ENCODE measurements at places on chromosomes 2 and 18.

DNA sequence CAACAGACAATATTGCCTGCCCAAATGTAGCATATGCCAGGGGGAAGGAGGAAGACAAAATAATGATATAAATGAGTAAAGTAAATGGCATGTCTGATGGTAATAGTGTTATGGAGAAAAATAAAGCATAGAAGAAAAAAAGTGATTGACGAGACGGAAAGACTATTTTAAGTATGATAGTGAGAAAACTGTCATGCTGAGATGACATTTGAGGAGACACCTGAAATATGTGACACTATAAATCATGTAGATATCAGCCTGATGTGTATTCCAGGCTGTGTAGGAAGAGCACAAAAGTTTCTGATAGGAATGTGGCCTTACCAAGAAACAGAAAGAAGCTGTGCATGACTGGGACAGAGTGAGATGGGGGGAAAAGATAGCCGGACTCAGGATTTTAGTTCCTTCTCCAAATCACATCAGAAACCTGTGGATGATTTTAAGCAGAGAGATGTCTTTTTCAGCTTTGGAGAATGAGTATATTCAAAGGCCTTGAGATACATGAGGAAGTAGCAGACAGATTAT lies 387.3 kb upstream of the SYT4 start:
- DNase-seq: no peak

DNA sequence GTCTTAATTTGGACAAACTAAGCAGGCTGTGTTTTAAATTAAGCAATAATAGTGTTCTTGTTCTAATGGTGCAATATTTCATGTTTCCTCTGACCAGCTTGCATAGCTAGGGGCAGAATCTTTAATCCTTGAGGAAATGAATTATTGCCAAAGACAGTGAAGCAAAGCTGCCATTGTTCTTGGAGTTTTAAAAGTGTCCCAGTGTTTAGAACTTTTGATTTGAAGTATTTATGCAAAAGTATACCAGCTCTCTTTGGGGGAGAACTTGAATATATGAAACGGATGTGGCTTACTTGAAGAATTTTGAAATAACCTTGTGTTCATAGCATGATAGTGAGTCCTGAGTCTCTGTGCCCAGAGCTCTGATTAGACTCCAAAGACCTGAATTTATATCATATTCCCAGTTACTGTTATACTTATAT lies 33.4 kb downstream of the ITGA6 start:
- no peak for DNase-seq

DNA sequence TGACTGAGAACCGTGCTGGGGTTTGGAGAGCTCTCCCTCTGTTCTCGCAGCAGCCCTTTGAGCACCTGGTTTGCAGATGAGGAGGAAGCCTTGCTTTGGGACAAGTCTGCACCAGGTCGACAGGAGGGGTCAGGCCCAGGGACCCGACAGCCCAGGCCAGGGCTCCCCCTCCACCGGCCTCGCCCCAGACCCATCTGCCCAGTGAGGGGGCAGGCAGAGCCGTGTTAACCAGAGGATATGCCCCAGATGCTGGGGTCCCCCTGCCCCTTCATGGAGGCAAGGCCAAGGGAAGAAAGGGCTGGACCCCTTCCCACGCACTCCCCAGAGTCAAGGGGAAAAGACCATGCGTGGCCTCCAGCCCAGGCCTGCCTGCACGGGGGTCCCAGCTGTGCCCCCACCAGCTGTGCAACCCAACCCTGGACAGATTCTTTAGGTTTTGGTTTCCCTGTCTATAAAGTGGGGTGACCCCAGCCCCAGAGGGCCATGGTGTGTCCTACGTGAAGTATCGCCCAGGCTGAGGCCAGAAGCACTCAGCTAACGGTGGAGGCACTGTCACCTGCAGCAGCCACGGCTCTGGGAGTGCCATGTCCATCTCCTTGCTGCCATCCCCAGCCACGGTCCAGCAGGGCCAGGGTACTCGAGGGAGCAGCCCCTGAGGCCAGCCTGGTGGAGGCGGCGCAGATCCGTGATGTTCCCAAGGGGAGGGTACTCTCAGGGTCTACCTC lies 4.8 kb upstream of the SNED1 start:
- DNase-seq: no peak

DNA sequence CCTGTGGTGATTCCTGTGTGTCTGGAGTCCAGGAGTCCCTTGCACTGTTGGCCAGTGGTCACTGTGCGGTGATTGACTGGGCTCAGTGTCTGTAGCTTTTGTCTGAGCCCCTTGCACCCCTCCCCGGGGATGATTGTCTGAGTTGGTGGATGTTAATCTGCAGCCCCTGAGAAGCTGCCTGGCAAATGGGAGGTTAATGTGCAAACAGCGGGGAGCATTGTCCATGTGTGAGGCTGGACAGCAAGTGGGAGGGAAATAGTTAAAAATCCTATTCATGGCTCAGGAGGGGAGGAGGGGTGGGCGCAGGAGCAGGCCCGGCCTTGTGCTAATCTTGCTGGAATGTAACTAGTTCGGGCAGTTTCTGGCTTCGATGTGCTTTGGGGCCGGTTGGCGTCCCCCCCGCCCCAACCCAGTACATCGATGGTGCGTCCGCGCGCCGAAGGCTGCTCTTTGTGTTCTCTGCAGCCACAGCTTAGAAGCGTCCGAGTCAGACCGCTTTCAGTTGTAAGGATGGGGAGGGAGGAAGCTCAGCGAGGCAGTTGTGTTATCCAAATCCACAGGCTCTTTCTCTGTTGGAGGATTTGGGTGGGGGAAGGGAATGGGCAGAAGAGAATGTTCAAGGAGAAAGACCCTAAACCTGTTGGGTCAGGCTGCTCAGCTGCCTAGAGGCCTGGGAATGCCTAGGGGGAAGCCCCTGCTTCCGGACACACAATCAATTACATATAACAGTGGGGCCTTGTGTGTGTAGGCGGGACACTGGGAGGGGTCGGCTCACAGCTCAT lies 71.8 kb downstream of the TGOLN2 start:
- DNase-seq: no peak

- DNase-seq: no peak
Measured at GRCh38 chr2:40639320-40639719, 187.4 kb upstream of the SLC8A1 start.

GRCh38 chr2:96325041-96325883 lies at the start of gene ITPRIPL1:
TSS of gene ITPRIPL1 (plus strand) at chr2:96325317. CDS start at chr2:96325840, 523 bp downstream.
- no peak for DNase-seq

DNA sequence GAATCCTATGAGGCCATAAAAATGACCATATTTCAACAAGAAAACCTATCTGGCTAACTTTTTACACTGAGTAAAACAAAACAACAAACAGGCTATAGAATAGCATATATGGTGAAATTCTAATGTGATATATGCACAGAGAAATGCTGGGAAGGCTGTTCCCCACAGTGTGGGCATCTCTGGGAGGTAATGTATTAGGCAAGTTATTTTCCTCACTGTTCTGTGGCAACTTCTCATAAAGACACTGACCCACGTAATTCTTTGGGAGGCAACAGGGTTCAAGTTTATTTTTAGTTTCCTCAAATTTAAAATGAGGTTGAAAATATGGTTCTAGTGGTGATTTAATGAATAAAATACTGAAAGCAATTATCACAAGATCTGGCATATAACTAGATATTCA lies 46.7 kb downstream of the RNU4ATAC start:
- DNase-seq: no peak

DNA sequence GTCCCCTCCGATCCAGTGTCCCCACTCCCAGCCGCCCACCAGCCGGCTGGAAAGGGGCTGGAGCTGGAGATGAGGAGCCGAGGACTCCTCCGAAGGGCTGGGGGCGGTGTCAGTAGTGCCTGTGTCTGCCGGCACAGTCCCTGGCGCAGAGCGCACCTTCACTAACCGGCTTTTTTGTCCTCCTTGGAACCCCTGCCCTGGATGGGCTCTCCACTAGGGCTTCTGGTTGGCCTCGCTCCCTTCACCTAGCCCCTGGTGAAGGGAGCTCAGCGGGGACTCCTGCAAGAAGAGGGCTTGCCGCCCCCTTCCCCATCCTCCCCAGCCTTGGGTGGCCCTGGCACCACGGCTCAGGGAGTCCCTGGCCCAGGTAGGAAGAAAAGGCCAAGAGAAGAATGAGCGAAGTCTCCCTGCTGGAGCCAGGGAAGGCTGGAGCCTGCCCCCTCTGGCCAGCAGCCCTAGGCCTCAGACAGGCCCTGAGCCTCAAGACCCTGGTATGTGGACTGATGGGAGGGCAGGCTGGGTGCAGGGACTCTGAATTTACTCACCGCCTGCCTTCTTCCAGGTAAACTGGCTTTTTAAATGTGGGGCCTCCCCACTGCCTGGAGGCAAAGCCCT lies 570 bp upstream of the ECEL1 start:
- DNase-seq: no peak

DNA sequence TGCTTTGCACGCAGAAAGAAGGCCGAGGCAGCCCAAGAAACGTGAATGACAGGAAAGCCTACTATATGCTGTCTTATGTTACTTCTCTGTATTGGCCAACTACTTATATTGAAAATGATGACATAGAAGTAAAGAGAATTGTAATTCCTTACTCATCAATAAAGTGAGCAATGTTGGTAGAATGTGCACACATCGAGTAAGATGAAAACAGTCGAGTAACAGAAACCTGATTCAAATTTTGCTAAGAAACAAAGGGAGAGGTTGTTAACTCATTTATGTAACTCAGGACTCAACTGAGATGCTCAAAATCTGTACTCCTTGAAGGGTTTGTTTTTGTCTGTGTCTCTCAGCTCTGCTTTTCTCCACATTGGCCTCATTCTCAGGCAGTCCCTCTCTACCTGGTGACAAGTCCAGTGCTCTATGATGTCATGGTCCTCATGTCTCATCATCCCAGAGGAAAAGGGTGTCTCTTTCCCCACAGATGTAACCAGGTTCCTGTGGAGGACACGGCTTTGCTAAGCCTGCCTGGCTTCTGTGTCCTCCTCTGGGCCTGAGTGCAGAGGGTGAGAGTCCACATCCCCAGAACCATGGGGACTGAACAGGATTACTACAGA lies 30.3 kb upstream of the CCDC93 start:
- DNase-seq: no peak

DNA sequence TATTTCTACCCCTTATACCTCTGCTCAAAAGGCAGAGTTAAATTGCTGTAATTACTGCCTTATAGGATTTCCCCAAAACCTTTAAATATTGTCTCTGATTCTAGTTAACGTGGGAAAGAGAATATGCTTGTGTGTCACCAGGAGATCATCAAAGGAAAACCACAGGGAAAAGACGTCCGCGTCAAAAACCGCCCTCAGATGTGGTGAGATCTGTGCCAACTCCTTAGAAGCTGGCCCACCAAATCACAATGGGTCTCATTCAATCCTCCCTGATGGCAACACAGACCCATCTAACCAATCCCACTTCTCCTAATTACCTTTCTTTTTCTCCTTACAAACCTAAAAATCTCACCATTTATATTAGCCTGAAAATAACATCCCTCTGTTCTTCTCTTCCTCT lies 25.4 kb downstream of the VPS54 start:
- DNase-seq: no peak

DNA sequence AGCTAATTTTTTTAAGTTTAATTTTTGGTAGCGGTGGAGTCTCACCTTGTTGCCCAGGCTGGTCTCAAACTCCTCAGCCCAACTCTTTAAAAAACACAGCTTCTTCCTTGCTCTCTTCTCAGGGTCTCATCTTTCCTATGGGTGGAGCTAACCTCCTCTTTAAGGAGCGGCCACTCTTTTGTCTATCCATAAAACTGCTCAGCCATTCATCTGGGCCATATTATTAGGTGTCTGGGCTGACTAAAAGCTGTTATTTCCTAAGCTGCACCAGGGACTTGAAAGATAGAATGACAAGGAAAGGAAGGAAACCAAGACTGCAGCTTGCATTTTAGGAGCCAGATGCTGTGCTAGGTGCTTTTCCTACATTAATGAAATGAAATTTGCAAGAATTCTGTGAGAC lies 35.8 kb upstream of the THOC1 start:
- no peak for DNase-seq

DNA sequence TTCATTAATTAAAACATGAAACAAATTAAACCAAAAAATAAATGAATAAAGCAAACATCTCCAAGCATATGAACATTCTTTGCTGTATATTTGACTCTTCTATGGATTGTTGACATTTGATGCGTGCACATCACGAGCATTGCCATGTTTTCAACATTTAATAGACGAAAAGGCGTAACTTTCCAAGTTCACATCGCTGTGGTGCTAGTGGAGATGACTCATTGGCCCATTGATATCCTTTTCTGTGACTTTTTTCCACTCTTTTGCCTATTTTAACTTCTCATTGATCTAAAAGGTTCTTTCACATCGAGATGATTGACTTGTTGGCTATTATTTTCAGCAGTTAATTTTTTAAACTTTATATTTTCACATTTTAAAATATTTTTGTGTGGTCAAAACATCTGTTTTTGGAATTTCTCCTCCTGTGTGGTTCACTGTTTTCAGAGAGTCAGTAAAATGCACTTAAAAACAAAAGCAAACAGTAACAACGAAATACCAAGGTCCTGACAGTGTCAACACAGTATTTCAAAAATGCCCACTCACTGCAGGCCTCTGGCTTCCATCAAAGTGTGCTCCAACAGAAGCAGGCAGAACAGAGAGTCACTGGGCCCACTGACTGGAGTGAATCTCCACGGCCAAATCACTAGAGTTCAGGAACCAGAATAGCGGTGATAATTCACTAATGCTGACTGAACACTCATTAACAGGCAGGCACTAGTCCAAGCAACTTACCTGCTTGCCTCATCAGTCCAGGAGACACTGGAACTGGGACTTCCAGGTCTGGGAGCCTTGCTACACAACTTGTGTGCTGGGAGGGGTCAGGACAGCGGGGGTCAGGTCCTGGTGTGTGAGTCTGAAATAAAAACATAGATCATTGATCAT lies 372.2 kb upstream of the SMIM21 start:
- DNase-seq: no peak

- no peak for DNase-seq
Measured at GRCh38 chr18:79442508-79443221, 46.9 kb downstream of the NFATC1 start.

DNA sequence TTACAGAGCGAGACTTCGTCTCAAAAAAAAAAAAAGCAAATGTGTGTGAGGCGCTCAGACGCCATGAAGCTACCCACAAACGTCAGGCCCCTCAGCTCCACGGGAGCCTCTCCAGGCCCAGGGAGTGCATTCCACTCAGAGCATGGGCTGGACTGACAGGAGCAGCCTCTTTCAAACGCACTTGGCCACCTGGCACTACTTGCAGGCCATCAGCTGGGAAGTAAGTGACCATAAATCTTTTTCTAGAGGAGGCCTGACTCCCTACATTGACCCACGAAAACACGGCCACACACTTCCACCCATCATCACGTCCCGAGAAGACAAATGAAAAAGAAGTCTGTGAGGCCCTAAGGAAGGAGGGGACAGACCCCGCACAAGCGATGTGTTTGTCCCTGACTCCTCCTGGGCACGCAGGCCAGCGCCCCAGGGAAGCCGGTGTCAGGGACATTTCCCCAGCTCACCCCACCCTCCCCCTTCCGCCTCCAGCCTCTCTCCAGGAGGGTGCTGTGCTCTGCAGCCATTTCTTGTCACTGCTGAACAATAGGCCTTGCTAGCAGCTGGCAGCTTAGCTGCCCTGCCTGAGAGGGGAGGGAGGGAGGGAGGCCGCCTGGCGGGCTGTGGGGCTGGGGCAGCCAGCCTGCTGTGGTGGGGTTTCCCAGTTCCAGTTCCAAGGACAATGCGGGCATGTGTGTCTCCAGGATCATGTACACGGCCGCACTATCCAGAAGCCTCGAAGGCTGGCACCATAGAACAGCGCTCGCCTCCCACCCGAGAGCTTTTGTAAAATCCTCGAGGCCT lies 26.6 kb downstream of the SERTAD2 start:
- DNase-seq: no peak

Measured in Panc1 (cell line).